ENCODE measurements at places on chromosomes 12 and 14.

DNA sequence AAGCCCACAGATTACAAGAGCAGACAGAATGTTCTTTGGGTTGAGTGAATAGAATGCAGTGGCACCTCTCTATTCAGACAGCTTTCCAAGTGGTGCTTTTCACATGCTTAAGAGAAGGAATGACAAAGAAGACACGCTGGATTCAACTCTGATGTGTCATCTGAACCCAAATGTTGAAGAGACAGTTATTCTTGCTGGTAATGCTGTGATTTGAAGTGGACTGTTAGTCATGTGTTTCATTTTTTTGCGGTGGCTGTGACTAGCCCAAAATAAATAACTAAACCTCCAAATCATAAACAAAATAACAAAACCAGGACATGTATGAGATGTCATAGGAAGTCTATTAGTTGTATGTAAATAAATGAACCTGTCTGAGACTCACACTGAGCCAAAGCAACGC lies 391.8 kb upstream of the PRICKLE1 start:
- peak; percentile 71 for DNase-seq

DNA sequence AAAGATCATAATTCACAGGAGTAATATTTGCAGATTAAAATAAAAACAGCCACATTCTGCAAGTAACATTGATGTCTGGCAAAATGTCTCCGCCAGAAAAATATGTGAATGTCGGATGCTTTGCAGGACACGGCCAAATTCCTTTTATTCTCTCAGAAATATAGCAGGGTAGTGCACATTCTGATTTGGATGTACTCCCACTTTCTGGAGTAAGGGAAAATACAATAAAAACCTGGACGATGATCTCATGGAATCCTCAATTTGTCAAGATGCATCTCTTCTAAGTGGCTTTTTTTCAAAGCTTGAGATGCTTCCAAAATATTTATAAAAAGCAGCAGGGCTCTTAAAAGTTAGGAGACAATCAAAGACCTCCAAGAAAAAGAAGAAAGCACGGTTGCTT lies 133.3 kb downstream of the TBX5 start:
- no peak for DNase-seq

DNA sequence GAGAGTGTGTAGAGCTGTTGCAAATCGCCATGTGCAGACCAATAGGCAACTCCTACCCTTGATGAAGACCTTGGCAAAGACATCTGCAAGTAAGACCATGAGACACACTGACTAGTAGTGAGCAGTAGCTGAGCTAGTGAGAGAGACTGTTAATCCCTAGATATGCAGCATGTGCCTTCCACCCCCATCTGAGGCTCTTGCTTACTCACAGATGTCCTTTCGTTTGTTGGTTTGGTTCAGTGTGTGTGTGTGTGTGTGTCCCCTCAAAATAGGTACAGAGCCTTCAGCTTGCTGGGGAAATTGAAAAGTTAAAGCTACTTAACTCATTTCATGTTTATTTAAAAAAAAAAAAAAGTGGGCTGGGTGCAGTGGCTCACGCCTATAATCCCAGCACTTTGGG lies 37.6 kb downstream of the MYF5 start:
- DNase-seq: no peak

DNA sequence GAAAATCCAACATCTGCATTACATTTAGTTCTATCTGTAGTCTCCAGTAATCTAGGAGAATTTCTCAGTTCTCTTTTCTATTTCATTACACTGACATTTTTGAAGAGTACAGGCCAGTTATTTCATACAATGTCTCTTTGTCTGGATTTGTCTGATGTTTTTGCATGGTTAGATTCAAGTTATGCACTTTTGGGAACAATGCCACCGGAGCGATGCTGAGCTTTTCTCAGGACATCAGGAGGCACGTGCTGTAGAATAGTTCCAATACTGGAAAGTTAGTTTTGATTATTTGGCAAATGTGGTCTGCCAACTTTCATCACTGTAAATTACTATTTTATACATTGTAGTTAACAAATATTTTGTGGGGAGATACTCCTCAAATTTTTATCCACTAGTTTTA lies 43.1 kb downstream of the ALDH1L2 start:
- DNase-seq: peak; percentile 56

- no peak for DNase-seq
These were observed 813 bp upstream of the CCDC184 start for GRCh38 chr12:48182631-48183030.
